Uterus (tissue), 4 donors: ENCODE measurements at places on chromosomes 16 and 17. TPM values are rescaled to one million over a fixed set of nuclear protein-coding genes. Genes with fewer than 3 reads are reported as not detected.

GRCh38 chr16:12386192-12386591, 409.7 kb downstream of the SNX29 start:
- no peaks in the 10 kb centered on the region for H3K4me1 ChIP-seq
- H3K27me3 ChIP-seq = no peaks in the 10 kb centered on the region
- no peaks in the 10 kb centered on the region for H3K36me3 ChIP-seq
- no peak for DNase-seq

DNA sequence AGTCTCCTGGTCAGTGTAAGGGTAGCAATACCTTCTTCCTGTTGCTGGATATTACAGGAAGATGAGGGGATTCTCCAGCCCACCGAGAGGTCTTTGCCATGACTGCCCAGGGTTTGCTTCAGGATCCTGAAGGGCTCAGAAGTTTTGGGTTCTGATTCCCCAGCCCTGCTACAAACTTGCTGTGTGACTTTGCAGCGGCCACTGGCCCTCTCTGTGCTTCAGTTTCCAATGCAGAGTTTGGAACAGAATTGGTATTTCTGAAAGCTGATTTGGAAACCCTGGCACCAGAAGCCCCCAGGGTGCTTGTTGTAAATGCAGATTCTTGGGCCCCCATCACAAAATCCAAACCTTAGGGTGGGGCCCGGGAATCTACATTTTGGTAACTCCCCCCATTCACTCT, 14.7 kb downstream of the KCNG4 start:
- no peak for DNase-seq
- H3K27me3 ChIP-seq = no peaks in the 10 kb centered on the region
- no peak overlapping the region for H3K27ac ChIP-seq
- H3K4me3 ChIP-seq = no peak overlapping the region
- H3K4me1 ChIP-seq = no peaks in the 10 kb centered on the region

GRCh38 chr16:72270531-72270930, 98.6 kb upstream of the PMFBP1 start:
- no peak for DNase-seq
- H3K27me3 ChIP-seq = no peaks in the 10 kb centered on the region
- H3K27ac ChIP-seq = no peak overlapping the region
- H3K36me3 ChIP-seq = no peaks in the 10 kb centered on the region
- no peaks in the 10 kb centered on the region for H3K4me1 ChIP-seq

GRCh38 chr17:74212209-74212912, 1.0 kb upstream of the TTYH2 start:
- no peak for DNase-seq
- no peaks in the 10 kb centered on the region for H3K4me1 ChIP-seq
- H3K27me3 ChIP-seq = no peaks in the 10 kb centered on the region
- H3K4me3 ChIP-seq = peak overlapping the region; percentile 48
- H3K27ac ChIP-seq = peak overlapping the region; percentile 82
- no peaks in the 10 kb centered on the region for H3K36me3 ChIP-seq

- no peak for DNase-seq
- no peaks in the 10 kb centered on the region for H3K36me3 ChIP-seq
- H3K27ac ChIP-seq = no peak overlapping the region
- no peaks in the 10 kb centered on the region for H3K27me3 ChIP-seq
These were observed 421.1 kb upstream of the C16orf82 start for GRCh38 chr16:26645614-26646013.

- H3K27me3 ChIP-seq = no peaks in the 10 kb centered on the region
- H3K4me1 ChIP-seq = peaks cover 3% of the 10 kb centered on the region
- peak overlapping the region; percentile 97 for H3K27ac ChIP-seq
These were observed 1.8 kb upstream of the ACTG1 start for GRCh38 chr17:81514489-81514738.

DNA sequence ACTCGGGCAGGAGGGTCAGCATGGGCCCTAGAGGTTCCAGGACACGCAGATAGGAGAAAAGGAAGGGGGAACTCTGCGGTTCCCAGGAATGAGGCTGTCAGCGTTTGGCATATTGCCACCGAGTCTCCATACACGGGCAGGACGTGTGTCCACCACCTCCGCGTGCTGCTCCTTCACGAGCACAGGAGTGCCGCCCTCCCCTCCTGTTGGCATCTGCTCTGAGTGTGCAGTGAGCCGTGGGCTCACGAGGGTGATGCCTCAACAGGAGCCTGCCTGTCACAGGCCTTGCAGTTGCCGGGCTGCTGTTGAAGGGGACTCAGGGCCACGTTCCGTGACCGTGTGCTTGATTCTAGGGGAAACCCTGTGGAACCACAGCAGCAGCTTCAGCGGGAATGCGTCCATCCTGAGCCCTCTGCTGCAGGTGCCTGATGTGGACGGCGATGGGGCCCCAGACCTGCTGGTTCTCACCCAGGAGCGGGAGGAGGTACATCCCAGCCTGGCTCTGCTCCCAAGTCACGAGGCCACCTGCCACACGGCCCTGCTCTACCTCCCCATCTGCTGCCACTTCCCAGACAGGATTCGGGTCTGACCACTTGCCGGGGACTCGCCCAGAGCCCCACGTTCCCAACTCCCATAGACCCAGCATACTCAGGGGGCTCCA, 14.6 kb downstream of the RGS11 start:
- no peak overlapping the region for H3K4me3 ChIP-seq
- DNase-seq = no peak
- no peaks in the 10 kb centered on the region for H3K36me3 ChIP-seq
- H3K4me1 ChIP-seq = no peaks in the 10 kb centered on the region
- H3K27ac ChIP-seq = no peak overlapping the region

DNA sequence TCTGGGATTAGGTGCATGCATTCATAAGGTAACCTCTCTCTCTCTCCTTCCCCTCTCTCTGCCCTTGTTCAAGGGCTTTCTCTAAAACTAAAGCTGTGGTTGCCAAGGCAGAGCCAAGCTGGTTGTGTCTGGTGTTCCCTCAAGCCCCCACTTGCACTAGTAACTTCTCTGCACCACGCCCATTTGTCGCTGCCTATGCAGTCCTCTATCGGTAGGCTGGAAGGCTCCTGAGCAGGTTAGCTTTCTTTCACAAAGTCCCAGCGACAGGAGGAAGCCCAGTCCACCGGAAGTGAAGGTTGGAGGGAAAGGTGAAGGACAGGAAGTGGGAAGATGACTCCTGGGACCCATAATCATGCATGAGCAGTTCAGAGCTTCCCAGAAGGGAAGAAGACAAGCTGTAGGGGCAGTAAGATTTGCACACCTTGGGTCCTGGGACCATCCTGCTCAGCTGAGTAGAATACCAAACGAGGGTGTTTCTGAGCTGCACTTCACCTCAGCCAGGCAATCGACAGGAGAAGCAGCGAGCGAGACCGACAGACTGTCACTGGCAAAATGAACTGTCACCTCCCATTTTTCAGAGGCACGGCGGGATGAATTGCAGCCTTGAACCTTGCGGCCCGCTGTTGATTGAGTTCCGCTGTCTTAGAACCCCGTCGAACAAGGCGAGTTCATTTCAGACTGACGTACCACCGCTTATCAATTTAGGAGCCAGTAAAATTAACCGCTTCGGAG, 14.7 kb upstream of the SKAP1 start:
- no peaks in the 10 kb centered on the region for H3K36me3 ChIP-seq
- no peak for DNase-seq
- H3K4me1 ChIP-seq = no peaks in the 10 kb centered on the region
- H3K4me3 ChIP-seq = no peak overlapping the region
- no peak overlapping the region for H3K27ac ChIP-seq
- H3K27me3 ChIP-seq = no peaks in the 10 kb centered on the region

GRCh38 chr16:19882186-19882585, 2.5 kb downstream of the GPRC5B start:
- peak overlapping the region; percentile 68 for H3K27ac ChIP-seq
- H3K36me3 ChIP-seq = no peaks in the 10 kb centered on the region
- no peaks in the 10 kb centered on the region for H3K4me1 ChIP-seq
- H3K4me3 ChIP-seq = no peak overlapping the region
- DNase-seq = no peak

DNA sequence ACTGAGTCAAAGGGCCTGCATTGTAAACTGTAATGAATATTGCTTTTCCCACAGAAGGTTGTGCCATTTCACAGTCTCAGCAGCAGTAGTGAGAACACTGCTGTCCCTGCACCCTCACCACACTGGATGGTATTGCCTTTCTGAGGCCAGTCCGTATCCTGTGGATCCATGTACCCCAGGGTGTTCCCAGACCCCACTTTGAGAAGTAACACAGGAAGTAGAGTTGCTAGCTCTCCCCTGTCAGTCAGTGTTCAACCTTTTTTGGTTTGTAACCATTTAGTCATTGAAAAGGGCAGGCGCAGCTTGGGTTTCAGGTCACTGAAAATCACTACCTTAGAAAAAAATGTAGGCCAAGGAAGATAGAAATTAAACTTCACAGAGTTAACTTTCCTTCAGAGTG, 37.9 kb downstream of the SLFN12L start:
- no peak for DNase-seq
- no peaks in the 10 kb centered on the region for H3K27me3 ChIP-seq
- no peaks in the 10 kb centered on the region for H3K4me1 ChIP-seq
- H3K36me3 ChIP-seq = no peaks in the 10 kb centered on the region

- H3K36me3 ChIP-seq = no peaks in the 10 kb centered on the region
- H3K4me1 ChIP-seq = no peaks in the 10 kb centered on the region
These were observed 10.6 kb upstream of the CD300A start for GRCh38 chr17:74455821-74456220.

DNA sequence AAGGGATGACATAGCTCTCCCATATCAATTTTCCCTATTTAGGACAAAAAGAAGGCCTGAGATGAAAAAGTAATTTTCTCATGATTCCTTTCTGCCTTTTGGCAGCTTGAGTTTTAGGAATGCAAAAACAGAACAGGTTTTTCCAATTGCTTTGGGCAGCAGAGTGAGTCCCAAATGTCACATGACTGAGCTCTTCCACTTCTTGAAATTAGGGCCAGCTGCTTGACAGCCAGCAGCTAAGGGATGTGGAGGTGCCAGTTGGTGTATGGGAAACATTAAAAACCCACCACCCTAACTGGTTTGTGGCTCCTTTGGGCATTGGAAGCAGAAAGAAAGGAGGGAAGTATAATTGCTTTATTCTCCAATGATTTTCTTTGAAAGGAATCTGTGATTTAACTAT, 133.8 kb upstream of the FAM20A start:
- no peak overlapping the region for H3K27ac ChIP-seq
- no peaks in the 10 kb centered on the region for H3K36me3 ChIP-seq
- peaks cover 18% of the 10 kb centered on the region for H3K4me1 ChIP-seq
- no peak overlapping the region for H3K4me3 ChIP-seq

DNA sequence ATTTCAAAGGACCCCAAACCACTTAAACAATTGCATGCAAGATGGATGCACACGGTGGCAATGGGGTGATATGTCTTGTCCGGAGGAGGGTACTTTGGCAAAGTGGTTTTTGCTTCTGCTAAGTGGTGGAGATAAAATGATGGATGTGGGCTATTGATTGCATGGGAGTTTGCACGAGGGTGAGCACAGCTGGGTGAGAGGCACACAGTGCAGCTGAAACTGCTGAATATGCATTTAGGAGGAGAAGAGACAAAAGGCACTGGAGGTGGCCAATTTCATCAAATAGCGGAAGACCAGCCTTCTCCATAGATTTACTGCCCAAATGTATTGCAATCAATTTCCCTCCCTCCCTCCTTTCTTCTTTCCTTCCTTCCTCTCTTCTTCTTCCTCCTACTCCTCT, 414.4 kb upstream of the EEF2KMT start:
- H3K27me3 ChIP-seq = no peaks in the 10 kb centered on the region
- no peak overlapping the region for H3K4me3 ChIP-seq
- H3K27ac ChIP-seq = no peak overlapping the region

- no peaks in the 10 kb centered on the region for H3K4me1 ChIP-seq
- no peak for DNase-seq
- no peak overlapping the region for H3K27ac ChIP-seq
- no peak overlapping the region for H3K4me3 ChIP-seq
These were observed 176.8 kb downstream of the SLC39A11 start for GRCh38 chr17:72915625-72916081.

GRCh38 chr16:1613728-1614455, 1.7 kb downstream of the CRAMP1 start:
- H3K27ac ChIP-seq = peak overlapping the region; percentile 73
- H3K27me3 ChIP-seq = no peaks in the 10 kb centered on the region
- peak; percentile 27 for DNase-seq
- peak overlapping the region; percentile 20 for H3K4me3 ChIP-seq
- no peaks in the 10 kb centered on the region for H3K4me1 ChIP-seq

DNA sequence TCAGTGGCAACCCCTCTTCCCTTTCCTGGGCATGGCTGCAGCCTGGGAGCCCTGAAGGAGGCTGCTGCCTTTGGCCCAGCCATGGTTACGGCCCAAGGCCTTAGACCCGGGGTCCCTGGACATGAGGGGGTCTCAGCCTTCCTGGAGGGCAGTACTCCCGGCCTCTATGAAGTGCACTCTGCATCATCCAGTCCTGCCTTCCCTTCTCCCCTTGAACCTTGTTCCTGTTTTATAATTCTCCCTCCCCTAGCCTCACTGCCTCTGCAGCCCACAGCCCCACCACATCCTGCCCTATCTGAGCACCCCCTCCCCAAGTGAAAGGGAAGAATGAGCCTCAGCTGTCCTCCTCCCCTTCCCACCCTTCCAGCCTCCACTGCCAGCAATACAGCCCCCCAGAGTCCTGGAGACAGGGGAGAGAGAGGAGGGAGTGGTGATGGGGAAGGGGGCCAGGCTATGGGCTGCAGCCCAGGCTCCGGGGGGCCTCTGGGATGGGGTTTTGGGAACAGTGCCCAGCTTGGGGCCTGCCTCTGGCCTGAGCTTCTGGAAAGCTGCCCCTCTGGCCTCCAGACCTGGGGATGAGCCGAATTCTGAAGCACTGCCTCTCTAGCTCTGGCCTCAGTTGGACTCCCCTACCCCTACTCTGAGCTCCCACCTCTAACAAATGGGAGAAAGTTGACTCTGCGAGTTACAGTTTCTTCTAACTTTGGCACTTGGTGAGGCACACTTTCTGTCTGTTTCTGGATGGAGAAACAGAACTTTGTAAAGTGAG, 7.6 kb downstream of the CCR7 start:
- no peaks in the 10 kb centered on the region for H3K27me3 ChIP-seq
- H3K27ac ChIP-seq = peak overlapping the region; percentile 74
- H3K4me1 ChIP-seq = peaks cover 10% of the 10 kb centered on the region
- H3K36me3 ChIP-seq = no peaks in the 10 kb centered on the region
- no peak for DNase-seq

GRCh38 chr16:56960681-56961281, 969 bp upstream of the CETP start:
- no peak overlapping the region for H3K27ac ChIP-seq
- no peaks in the 10 kb centered on the region for H3K27me3 ChIP-seq
- no peaks in the 10 kb centered on the region for H3K4me1 ChIP-seq
- H3K4me3 ChIP-seq = no peak overlapping the region
- no peak for DNase-seq
- H3K36me3 ChIP-seq = no peaks in the 10 kb centered on the region

Gene SOCS1
- total RNA-seq = not detected

Gene KRT23
- not detected for total RNA-seq

Gene IRX6
- not detected for total RNA-seq

Gene MLX
- total RNA-seq = 40.3 TPM

Gene RND2
- total RNA-seq = 2.8 TPM
